Calu3 (cell line): ENCODE measurements at places on chromosomes 6 and 20. TPM values are rescaled to one million over a fixed set of nuclear protein-coding genes. Genes with fewer than 3 reads are reported as not detected.

The CEP43 gene
- total RNA-seq: 28.3 and 34.9 TPM in 2 replicates

The MYLK2 gene
- total RNA-seq: 1.3 and 1.5 TPM in 2 replicates

The SAMD5 gene
- 0.76 TPM in 1 of 2 replicates, not detected in the other for total RNA-seq

The LHFPL5 gene
- 0.42 and 0.66 TPM in 2 replicates for total RNA-seq

The WFDC12 gene
- not detected in 2 replicates for total RNA-seq

The ELOVL4 gene
- 1.6 and 2.1 TPM in 2 replicates for total RNA-seq

DNA sequence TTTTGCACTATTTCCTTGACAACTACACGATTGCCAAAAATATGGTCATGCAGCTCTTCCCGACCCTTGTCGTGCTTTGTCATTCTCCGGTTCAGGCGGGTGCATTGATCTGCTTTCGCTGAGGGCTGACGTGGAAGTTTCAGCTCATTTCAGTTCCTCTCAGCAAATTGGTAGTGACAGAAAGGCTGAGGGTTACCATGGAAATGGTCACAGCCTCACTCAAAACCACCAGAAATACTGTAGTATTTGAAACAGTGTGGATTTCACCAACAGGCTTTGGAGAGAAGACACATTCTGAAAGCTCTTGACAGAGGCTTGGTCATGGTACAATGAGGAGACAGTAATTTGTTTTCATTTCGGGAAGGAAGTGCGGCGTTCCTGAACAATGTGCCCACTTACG is 99.7 kb upstream of the EXOC2 start:
- no peak for DNase-seq
